ENCODE measurements at places on chromosomes 12 and 14.

GRCh38 chr12:76649099-76649498, 89.5 kb upstream of the OSBPL8 start:
- DNase-seq: no peak

- DNase-seq: no peak
Measured at GRCh38 chr12:28057856-28058615, 85.5 kb upstream of the PTHLH start.

DNA sequence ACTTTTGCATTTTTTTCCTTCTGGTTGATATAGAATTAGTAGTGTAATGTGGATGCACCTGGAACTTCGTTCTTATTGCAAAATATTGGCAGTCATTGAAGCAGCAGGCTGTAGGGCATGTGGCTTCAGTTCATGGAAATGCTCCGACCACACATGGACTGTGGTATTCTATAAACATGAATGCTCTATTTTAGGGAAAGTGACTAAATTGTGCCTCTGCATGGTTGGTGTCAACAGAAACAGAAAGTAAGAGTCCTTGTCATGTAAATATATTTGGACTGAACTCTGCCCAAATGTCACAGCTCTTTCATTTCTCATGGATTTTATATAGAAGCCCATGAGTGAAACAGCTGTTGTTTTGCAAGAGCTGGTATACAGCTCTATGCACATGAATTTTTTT, 917.0 kb downstream of the LRFN5 start:
- DNase-seq: no peak

- DNase-seq: no peak
Measured at GRCh38 chr14:72600551-72601330, 293.2 kb downstream of the DPF3 start.

DNA sequence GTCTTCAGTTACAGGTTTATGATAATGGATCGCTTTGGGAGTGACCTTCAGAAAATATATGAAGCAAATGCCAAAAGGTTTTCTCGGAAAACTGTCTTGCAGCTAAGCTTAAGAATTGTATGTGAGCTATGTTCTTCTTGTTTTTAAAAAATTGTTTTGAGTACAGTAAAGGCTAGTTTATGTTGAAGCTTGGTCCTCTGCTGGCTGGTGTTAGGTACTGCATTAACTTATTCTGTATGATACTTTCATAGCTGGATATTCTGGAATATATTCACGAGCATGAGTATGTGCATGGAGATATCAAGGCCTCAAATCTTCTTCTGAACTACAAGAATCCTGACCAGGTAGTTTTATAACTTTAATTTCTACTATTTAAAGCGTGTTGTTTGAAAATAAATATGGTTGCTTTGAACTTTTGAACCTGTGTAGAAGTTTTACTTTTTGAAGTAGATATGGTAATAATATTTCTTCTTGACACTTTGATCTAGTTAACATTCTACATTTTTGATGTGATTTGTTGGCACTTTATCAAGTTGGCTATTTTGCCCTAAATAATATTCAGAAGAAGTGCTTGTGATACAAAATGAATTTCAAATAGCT, 55.7 kb downstream of the VRK1 start:
- no peak for DNase-seq

- no peak for DNase-seq
Measured at GRCh38 chr12:104576187-104576778, 119.5 kb downstream of the CHST11 start.

- DNase-seq: no peak
Measured at GRCh38 chr14:57987596-57988300, 121.9 kb upstream of the SLC35F4 start.

GRCh38 chr14:31700282-31701074, 139.3 kb downstream of the NUBPL start:
- DNase-seq: no peak

- no peak for DNase-seq
Measured at GRCh38 chr12:87369161-87369560, 660.0 kb downstream of the C12orf50 start.

GRCh38 chr12:118237052-118237665, 101.2 kb downstream of the PEBP1 start:
- no peak for DNase-seq

DNA sequence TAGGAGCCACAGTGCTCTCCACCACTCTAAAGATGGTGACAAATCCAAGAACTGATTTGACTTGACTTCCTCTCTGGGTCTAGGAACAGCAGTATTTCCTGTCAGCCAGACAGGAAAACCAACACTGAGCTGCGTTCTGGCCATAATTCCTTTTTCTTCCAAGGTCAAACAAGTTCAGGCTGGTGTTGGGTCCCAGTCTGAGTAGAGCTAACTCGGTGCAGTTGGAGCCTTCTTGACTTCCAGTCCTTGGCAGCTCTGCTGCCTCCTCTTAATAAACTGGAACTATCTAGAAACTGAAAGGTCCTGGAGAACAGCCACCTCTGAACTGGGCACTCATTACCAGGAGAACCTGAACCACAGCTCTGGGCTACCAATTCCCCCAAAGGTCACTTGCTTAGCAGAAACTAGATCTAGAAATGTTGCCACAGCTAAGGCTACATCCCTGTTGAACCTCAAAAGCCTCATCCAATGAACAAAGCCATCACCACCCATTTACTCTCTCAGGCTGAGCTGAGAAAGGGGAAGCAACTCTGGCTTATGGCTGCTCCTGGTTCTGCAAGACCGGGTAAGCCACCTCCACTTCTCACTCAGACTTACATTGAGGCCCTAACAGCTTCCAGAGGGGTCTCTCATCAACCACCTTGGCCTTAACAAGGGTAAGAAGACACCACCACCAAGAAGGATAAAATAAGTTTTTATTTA, 27.7 kb downstream of the MAX start:
- no peak for DNase-seq

- DNase-seq: no peak
Measured at GRCh38 chr14:32698831-32699230, 239.8 kb upstream of the NPAS3 start.

DNA sequence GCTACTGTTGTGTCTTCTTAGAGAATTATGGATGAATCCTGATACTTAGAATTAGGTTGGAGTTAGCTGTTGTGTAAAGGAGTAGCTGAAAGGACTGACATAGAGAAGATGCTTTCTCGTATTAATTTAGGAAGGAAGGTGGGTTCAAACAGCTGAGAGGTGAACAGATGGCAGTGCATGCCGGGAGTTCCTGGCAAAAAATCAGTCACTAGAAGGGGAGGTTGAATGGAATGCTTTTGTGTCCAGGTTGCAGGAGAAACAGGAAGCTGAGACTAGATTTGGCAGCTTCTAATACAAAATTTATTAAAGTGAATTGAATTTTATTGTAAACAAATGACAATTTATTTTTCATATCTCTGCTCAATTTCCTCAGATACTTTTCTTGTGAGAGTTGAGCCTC, 70.8 kb downstream of the BTG1 start:
- DNase-seq: no peak

- DNase-seq: no peak
Measured at GRCh38 chr12:62279058-62279457, 18.9 kb downstream of the USP15 start.

- no peak for DNase-seq
Measured at GRCh38 chr12:68445824-68446223, 113.7 kb upstream of the MDM1 start.

DNA sequence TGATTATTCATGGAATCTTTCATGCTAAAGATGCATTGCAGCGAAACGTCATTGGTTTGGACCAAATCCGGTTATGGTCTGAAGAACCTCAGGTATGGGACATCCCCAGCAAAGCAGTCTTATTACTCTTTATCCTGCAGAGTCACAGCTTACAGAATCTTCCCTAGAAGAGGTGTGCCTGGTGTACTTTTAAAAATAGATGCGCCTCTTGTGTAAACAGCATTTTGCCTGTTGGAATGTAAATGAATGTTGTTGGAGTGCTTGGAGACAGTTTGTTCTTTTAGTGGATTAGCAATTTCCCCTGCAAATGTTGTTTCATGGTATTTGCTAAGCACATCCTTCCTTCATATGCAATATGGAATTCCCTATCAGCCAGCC, 242.5 kb downstream of the ZFP36L1 start:
- no peak for DNase-seq

Data from activated naive CD4-positive, alpha-beta T cell (primary cell).